ENCODE measurements at places on chromosomes 6 and 20.

DNA sequence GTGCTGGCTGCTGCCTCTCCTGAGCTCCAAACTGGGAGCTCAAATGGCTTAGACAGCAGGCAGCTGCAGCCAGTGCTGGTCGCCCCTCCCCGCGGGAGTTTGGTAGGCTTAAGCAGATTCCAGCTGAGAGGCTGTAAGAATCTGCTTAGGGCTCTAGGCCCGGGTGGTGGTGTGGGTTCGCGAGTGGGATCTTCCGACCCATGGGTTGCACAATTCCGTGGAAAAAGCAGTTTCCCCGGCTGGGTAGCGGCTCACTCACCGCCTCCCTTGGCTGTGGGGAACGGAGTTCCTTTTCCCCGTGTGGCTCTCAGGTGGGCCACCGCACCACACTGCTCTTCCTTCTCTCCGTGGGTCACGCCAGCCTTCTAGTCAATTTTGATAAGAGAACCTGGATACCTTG, 232.5 kb downstream of the PKHD1 start:
- DNase-seq = no peak

DNA sequence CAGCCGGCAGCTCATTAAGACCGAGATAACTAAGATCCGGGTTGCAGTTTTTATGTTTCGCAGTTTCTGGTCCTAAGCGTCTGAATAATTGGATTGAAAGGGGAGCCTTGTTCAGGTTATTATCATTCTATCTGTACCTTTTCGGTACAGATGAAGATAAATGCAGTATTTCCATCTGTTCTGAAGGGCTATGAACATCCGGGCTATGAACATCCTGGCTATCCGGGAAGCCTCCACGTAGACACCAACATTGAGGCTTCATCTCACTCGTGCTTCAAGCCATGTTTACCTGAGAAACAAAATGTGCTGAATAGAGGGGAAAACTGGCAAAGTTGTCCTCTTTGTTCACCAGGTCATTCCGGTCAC, 399 bp upstream of the REPS1 start:
- DNase-seq = no peak

DNA sequence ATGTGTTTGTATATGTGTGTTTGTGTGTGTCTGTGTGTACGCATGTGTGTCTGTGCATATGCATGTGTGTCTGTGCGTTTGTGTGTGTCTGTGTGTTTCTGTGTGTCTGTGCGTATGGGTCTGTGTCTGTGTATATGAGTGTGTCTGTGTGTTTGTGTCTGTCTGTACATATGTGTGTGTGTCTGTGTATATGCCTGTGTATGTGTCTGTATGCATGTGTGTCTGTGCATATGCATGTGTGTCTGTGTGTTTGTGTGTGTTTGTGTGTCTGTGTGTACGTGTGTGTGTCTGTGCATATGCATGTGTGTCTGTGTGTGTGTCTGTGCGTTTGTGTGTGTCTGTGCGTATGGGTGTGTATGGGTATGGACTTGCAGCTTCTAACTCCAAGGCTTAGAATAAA, 174.0 kb upstream of the NOX3 start:
- no peak for DNase-seq

DNA sequence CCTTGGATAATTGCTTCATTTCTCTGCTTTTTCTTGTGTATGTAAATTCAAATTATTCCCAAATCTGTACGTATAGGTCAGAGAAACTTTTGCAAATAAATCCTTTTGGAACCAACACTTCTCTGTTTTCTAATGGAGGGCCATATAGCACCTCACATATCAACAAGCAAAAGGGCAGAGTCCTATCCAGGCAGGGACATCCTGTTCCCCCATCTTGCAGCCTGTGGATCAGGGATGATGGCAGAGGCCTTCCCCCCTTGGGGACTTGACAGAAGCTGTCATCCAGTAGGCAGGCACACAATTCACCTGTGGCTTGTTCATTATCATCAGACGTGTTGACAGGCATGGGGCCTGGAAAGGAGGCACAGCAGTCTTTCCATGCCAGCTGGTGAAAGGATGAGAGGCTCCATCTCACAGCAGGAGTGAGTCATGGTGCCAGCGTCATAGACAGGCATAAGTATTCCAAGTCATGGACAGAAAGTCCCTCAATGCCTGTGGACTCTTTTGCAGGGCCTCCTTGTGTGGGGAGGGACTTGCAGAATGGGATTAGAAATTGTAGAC, 31.8 kb upstream of the PLEKHG1 start:
- no peak for DNase-seq

DNA sequence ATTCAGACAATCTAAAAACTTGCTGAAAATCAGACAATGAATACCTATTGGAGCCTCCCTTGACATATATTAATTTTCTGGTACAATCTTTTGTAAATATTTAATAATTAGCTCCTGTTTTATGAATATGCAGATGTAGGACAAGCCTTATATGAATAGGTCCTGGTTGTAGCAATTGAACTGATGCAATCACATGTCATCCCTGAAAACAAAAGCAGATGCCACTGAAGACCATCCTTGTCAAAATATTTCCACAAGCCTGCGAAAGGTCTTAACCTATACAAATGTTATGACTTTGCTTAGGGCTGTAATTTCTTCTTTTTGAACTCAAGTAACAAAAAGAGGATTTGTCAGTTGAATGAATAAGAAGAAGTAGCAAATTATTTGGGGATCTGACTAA, 722.1 kb downstream of the EYS start:
- DNase-seq = no peak

- DNase-seq = no peak
Observed at GRCh38 chr20:51492167-51493092, 50.1 kb downstream of the NFATC2 start.

DNA sequence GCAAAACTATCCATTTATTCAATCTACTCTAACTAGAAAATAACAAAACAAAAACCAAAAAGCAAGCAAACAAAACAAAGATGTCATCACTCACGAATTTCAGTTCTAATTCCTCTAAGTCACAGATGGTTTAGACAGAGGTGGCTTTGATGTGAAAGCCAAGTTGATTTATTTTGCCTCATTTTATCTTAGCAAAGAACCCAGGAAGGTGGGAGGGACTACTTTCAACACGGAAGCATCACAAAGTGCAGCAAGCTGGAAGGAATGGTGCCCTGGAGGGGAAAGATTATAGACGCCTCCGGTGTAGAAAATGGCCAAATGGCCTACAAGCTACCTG, 88.4 kb downstream of the LAMP5 start:
- DNase-seq = no peak

GRCh38 chr6:21019614-21020013, 485.4 kb downstream of the CDKAL1 start:
- no peak for DNase-seq

DNA sequence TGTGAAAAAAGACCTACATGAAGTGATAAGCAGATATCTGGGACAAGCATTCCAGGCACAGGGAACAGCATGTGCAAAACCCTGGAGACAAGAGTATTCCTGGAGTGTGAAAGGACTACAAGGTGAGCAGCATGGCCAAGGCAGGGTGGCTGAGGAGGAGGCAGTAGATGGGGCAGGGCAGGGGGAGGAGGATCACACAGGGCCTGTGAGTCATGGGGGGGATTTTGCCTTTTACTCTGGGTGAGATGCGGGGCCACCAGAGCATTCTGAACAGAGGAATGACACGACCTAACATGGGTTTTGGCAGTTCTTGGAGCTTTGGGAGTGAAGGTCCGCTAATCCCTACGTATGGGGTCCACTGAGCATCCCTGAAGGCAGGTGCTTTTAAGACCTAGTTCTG, 69.8 kb upstream of the CCN6 start:
- DNase-seq = no peak

DNA sequence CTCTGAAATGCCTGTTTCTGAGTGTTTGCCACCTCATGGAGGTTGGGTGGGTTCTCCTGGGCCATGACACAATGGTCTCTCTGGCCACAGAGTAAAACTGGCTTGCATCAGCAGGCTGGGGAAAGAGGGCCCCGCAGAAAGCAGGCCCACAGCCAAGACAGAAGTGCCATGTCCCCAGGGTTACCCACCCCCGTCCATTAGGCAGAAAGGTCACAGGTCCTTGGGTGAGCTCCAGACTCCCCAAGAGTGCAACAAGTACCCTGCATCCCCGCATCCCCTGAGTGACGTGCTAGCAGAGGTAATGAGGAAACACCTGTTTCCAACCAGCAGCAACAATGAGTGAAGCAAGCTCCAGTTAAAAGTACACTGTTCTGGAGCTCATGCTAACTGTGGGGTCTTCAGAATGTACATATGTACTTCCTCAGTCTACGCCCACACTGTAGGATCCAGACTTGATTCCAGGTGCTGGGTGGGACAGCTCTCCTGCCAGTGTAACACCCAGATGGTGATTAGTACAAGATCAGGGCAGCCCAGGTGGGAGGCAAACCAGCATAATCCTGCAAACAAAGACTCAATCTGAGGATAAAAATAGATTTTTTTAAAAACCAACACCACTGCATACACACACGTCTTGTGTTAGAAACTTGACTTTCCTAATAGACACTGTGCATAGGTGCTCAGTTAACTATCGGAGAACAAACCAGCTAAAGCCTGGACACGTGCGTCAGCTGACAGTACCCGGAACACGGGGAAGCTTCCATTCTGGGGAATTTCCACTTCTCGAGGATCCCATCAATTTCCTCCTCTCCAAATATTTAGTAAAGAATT, 31.5 kb downstream of the RRBP1 start:
- no peak for DNase-seq

GRCh38 chr6:76818451-76818850, 644.8 kb downstream of the HTR1B start:
- no peak for DNase-seq

DNA sequence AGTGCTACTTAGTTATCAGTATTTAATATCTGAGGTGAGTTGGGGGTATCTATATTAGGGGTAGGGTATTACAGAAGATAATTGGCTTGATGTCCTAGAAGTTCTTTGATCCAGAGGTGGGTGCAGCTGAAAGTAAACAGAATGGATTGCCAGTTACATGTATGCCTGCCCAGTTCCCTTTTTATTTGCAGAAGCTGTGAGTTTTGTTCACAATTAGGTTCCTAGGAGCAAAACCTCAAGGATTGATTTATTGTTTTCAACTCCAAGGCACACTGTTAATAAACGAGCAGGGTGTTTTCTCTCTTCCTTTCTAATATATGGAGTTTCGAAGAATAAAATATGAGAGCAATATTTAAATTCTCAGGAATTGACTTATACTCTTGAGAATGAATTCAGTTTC, 129.0 kb downstream of the SULF2 start:
- DNase-seq = no peak

GRCh38 chr6:139965393-139965792, 590.9 kb upstream of the CITED2 start:
- DNase-seq = no peak

DNA sequence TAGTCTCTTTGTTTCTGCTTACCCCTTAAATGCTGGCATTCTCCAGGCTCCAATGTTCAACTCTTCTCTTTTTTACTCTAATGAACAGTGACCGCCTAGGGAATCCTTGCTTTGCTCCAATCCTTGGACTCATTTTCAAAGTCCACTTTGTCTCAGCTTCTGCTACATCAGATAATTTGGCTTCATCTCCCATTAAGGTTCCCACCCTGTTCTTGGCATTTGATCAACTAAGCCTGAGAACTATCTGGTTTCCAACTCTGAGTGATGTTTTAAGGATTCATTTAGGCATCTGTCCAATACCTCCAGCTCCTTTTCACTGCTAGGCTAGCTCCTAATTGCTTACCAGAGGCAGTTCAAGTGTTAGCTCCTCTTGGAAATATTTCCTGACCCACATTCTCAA, 64.9 kb downstream of the ME1 start:
- DNase-seq = no peak

GRCh38 chr20:24912397-24913075, 36.5 kb upstream of the CST7 start:
- no peak for DNase-seq

DNA sequence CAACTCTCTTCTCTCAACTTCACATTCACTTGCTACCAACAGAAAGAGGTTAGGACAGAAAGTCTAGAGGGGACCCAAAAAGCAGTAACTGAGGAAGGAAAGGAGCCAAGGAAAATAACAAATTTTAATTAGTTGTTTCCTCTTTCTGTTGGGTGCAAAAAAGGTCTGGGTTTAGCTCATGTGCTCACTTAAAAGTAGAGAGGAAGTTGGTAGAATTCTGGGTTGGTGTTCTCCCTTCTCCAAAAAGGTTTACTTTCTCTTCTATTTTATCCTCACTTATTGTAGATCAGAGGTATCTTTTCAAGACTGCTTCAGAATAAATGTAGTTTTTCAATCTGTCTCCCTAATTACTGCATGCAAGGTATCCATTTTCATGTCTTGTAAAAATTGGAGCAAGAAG, 42.8 kb downstream of the MAP3K7 start:
- DNase-seq = no peak

GRCh38 chr6:56962441-56962840, 7.5 kb downstream of the BEND6 start:
- no peak for DNase-seq

DNA sequence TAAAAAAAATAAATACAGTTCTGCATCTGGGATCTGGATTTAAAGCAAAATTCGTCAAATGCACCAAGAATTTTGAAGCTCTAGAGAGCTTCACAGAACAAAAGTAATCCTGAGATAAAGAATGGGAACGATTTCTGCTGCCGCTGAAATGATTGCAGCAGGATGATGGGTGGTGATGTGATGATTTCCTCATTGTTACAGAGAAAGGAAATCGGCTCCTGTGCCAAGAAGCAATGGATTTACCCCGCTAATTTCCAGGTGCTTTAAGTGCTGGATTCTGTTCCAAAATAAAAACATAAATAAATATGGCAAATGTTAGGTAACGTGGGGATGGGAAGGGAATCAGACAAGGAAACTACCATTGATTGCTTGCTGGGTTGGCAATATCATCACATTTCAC, 1067.9 kb upstream of the MAP3K7 start:
- DNase-seq = no peak

GRCh38 chr20:10642856-10643559, 30.8 kb downstream of the JAG1 start:
- DNase-seq = no peak

- no peak for DNase-seq
Observed at GRCh38 chr6:22208026-22208425, 88.8 kb downstream of the PRL start.

GRCh38 chr6:161498359-161498758, 224.5 kb upstream of the AGPAT4 start:
- DNase-seq = no peak

DNA sequence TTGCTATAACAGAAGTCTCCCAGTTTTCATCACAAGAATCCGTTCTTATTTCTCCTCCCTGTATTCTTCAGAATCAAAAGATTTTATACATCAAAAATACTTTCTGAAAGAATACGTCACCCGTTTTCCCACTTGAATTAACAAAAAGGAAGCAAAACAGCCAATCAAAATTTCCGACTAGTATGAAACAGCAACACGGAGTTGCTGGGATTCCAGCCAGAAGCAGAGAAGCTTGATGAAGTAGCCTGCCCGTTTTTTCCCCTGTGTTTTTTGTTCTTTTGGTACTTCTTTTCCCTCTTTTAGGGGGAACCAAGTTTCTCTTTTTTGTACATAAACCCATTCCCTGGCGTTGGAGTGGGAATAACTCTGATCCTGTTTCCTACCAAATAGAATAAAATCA, 14.6 kb downstream of the TXLNB start:
- no peak for DNase-seq

DNA sequence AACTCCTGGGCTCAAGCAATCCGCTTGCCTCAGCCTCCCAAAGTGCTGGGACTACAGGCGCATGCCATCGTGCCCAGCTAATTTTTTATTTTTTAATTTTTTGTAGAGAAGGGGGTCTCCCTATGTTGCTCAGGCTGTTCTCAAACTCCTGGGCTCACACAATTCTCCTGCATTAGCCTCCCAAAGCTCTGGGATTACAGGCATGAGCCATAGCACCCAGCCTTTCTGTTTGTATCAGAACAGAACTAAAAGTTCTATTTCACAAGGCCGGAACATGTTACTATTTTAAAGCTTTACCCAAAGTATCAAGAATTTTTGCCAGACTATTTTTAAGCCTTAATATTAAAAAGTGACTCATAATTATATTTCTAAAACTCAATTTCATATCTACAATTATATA, 42.4 kb downstream of the NDRG3 start:
- DNase-seq = no peak
